GF-D8 (cell line): ENCODE measurements at places on chromosomes 2 and 18.

GRCh38 chr2:232444409-232445148 lies 11.4 kb upstream of the ALPI start:
- no peak for DNase-seq

DNA sequence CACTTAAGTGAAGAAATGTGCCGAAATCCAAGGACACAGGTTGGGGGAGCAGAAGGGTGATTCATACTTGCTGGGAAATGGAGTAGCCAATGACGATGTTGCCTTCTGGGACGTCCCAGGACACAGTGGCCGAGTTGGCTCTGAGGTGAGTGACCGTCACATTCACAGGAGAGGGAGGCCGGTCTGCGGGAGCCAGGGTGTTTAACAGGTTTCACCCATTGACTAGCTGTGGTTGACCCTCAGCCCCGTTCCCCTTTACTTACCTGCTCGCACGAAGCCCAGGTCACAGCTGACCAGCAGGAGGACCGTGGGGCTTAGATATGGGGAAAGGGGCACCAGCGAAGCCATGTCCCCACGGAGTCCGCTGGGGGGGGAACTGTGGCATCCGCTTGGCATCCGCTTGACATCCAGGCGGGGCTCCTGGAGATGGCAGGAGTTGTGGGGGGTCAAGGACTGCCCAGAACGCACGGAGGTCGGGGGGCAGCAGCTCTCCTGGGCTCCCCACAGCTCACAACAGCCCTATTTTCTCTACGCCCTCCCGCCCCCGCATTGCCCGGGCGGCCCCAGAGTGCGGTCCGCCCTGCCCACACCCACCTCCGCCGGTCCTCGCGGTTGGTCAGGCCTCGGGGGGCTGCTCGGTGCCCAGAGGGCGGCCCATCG lies 586 bp downstream of the FNDC4 start:
- no peak for DNase-seq

GRCh38 chr2:138730497-138731030 lies 49.6 kb downstream of the NXPH2 start:
- no peak for DNase-seq

GRCh38 chr2:215409331-215410127 lies 26.3 kb downstream of the FN1 start:
- DNase-seq, result no peak

DNA sequence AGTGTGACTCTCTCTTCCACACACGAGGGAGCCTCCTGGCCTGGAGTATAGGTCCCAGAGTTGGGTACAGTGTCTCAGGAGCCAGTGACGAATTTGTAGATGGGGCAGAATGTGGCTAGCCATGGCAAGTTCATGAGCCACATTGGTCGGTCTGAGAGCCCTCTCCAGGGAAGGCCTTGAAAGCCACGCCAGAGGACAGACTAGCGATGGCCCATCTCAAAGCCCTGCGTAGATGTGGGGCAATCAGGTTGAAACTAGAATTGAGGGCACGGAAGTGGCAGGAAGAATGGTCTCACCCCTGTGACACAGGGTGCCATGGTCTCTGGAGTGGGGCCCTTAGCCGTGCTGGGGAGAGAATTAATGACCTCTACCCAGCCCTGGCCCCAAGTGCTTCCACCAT lies 106.2 kb downstream of the TSHZ1 start:
- no peak for DNase-seq

- DNase-seq, result no peak
Observed at GRCh38 chr2:12106440-12107080, 360.1 kb downstream of the LPIN1 start.

DNA sequence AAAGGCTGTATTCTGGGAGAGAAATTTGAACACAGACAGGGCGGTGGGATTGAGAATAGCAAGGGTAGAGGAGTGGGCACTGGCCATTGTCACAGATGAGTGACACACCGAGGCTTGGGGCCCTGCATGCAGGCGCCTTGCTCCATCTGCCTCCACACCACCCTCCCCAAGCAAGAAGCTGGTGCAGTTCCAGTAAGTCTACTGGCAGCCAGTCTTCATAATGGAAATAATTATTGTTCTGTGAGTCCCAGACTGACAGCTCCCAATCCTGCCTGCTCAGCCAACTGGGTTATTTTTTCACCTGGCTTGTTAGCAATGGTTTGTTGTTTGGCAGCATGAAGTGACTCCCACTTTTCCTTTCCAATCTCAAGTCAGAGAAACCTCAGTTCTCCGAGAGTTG lies 13.0 kb downstream of the TTC32 start:
- no peak for DNase-seq

GRCh38 chr2:236818281-236819045 lies 248.8 kb downstream of the ACKR3 start:
- DNase-seq, result no peak

DNA sequence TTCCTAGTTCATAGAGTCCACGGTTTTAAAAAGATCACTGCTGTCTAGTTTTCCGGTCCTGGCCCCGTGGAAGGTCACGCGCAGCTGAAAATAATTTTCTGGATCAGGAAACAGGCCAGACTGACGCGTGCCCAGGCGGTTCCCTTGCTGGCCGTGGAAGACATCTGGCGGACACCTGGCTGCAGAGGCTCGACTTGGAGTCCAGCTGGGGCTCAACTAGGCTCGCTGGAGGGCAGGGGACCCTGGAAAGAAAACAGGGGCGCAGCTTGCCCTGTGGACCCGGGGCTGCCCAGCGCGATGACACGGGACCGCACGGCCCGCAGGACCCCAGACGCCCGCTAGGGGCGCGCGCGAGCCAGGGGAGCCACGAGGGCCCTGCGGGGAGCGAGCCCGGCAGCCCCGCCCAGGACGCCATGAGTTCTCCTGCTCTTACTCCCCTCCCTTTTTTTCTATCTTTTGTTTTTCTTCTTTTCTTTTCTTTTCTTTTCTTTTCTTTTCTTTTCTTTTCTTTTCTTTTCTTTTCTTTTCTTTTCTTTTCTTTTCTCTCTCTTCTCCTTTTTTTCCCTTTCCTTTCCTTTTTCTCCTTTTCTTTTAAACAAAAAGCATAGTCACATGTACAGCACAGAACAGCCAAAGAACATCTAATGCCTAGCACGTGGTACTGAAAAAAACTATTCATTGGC lies 43.2 kb upstream of the UBE2F start:
- DNase-seq, result peak; percentile 6
